ENCODE measurements at places on chromosomes 12 and 14.

- no peak for DNase-seq
These were observed 15.7 kb downstream of the TBX3 start for GRCh38 chr12:114668151-114668885.

DNA sequence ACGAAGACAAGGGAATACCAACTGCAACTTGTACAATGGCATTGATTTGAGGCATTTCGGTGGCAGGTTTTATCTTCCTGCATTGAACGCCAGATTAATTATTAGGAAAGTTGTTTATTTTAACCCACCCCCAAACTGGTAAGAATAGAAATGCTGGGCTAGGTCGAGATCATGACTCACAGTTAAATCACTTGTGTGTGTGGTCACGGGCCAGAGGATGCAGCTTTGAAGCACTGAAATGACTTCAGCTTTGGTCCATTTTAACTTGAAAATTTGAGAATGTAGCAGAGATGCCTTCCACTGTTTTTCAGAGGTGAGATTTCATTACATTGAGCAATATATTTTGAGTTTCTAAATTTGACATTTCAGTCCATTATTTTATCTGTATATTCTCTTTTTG is 23.6 kb upstream of the KCNH3 start:
- DNase-seq = no peak

- no peak for DNase-seq
These were observed 228.4 kb upstream of the NPAS3 start for GRCh38 chr14:32710231-32710671.

GRCh38 chr12:106632797-106633450 is 50.1 kb downstream of the RFX4 start:
- DNase-seq = no peak

DNA sequence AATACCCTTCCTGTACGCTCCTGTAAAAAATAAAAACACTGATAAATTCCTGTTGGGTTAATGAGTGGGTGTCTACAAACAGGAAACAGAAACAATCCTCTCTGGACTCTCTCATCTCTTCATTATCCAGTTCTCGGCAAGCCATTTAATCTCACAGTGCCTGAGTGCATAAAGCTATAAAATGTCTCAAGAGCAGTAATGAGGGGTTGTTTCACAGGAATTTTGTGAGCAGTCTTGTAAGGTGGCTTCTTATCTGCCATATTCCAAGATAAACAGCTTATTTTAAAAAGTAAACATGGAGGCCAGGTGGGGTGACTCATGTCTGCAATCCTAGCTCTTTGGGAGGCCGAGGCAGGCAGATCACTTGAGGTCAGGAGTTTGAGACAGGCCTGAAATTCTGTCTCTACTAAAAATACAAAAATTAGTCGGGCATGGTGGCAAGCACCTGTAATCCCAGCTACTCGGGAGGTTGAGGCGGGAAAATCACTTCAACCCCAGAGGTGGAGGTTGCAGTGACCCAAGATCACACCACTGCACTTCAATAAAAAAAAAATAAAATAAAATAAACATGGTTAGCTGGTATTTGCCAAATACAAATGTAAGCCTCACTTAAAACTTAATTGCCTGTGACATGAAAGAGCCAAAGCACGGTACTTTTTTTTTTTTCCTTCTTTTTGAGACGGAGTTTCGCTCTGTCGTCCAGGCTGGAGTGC is 54.0 kb downstream of the CLIP1 start:
- no peak for DNase-seq
